NCI-H460 (cell line): ENCODE measurements at places on chromosomes 4 and X. TPM values are rescaled to one million over a fixed set of nuclear protein-coding genes. Genes with fewer than 3 reads are reported as not detected.
A peak's percentile ranks its signal among the peaks of the same experiment; 100 is the strongest.

- no peak for DNase-seq
Observed at GRCh38 chrX:78019586-78020483, 50.4 kb upstream of the PGAM4 start.

GRCh38 chr4:20572976-20573375, 127.3 kb upstream of the PACRGL start:
- no peak for DNase-seq

GRCh38 chr4:154781126-154781982, at the start of gene RBM46:
Gene RBM46 (plus strand): TSS chr4:154781272. CDS start chr4:154796753, 15,481 bp downstream.
- no peak for DNase-seq

- no peak for DNase-seq
Observed at GRCh38 chr4:19720190-19720589, 531.5 kb upstream of the SLIT2 start.

DNA sequence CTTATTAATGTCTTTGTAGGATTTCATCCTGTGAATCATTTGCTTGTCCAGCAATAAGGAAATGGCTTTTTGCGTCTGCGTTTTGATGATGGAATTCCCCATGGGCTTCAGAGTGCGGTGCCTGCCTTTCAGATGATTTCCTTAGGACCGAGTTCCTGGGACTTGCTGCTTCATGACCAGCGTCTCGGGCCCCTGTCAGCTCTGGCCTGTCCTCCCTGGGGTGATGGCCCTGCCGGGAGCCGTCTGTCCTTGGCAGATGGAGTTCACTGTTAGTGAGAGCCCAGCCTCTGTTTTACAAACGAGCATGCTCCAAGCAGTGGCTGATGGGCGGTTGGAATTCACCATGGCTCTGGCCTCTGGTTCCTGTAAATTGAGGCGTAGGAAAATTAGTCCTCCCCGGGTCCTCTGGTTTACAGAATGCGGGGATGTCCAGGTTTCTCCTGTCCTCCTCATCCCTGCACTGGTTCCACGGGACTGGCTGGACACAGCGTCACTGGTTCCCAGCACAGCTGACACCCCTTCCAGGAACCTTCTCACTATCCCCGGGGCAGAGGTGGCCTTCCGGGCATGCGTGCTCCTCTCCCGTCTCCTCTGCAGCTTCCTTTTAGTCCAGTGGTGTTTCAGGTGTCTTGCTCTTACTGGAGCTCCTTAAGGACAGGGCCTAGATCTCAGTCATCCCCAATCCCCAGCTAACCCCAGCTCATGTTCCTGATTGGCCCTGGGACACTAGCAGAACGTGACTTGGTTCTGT, 34.9 kb downstream of the TBC1D14 start:
- no peak for DNase-seq

DNA sequence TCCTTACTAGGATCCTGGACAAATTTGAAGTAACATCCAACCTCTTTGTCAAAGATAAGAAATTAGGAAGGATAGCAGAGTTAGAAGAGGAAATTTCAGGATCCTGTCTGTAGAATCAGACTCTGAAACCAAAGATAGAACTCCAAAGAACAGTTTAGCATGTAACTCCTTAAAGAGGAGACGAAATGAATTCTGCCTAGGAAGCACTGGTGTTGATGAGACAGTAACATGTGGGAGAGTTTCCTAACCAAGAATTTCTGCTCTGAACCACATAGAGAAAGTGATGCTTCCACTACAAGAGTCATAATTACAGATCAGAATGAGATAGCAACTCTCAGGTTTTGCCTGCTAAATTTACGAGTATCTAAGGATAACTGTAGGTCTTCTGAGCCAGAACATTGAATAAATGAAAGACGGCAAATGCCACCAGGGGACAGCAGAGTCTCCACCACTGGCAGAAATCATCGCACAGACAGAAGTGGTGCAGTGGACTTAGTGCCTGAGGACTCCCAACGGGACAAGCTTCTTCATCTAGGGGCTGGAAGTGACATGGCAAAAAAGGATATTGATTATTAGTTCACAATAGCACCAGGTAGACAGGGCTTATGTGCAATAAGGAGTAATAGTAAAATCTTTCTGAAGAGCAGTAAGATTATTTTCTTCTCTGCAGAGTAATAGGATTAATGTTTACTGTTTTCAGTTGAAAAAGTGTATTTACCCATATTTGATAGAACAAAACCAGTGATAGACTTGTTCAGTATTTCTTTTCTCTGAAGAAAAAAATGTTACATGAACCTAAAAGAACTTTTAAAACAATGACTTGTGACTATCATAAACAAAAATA, 6.7 kb upstream of the PPID start:
- DNase-seq, result peak; percentile 45

DNA sequence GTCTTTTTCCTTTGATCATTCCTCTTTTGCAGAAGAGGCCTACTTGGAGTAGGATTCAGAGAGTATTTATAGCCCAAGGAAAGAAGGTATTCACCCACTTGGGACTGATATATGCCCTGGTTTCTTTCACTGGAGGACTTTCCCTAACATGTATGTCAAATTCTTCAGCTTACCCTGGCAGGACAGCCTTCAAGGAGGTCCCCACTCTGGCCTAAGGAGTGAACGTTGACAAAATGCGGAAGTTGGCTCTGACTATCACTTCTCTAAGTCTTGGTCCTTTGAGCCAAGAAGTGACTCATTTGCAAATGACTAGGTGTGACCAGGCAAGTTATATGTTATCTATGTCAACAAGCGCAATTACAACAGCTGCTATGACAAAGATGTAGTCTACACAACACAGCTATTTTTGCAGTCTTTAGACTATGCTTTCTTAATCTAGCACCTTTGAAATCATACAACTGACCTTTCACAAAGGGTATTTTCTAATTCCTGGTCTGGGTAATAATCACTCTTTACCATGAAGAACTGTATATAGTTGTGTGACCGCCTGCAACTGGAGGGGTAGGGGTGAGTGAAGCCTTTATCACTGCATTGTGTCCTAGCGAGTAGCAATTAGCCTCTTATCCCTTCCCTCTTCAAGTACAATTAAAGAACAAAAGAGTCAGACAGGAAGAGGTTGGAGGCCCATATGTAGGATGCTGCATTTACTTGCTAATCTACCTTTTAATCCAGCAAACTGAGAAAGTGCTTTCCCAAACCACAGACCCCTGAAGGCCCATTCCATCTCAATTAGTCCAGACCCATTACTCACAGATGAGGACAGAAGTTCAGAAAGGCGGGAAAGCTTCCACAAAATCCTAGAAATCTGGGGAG, 50.1 kb downstream of the RASGEF1B start:
- DNase-seq, result no peak

DNA sequence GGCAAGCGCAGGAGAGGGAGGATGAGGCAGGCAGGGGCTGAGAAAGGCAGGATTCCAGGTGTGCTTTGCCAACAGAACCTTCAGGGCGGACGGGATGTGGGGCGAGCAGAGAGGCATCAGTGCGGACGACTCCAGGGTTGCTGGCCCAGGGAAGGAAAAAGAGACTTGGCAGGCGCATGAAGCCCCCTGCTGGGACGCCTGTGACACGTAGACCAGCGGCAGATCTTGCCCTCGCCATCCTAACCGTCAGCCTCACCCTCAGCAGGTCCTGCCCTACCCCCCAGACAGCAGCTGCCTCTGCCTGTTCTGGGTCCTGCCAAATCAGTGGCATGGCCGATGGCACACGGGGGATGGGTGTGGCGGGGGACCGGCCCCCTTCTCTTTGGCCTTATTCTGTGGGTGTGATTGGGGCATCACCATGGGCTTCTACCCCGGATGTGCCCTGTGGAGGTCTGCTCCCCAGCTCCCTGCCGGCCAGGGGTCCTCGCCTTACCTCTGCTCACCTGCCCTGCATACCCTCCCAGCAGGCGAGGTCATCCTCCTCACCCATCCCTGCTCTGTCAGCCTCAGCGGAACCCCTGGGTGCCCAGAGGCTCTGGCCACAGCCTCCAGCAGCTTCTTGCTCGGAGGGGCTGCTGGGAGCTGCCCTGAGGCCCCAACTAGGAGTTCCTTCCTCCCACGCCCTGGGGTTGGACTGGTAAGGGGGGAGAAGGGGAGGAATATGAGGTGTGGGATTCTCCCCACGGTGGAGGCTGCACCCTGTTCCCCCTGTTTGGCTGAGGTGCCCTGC, 2.9 kb upstream of the SH3BP2 start:
- DNase-seq, result no peak

GRCh38 chrX:150546711-150547153, 21.7 kb upstream of the MTM1 start:
- no peak for DNase-seq

GRCh38 chrX:151019856-151020255, 36.7 kb downstream of the HMGB3 start:
- no peak for DNase-seq

GRCh38 chrX:32408389-32408788, 803.0 kb downstream of the DMD start:
- DNase-seq, result peak; percentile 30

- DNase-seq, result no peak
Observed at GRCh38 chr4:2241003-2241402, 918 bp downstream of the HAUS3 start.

DNA sequence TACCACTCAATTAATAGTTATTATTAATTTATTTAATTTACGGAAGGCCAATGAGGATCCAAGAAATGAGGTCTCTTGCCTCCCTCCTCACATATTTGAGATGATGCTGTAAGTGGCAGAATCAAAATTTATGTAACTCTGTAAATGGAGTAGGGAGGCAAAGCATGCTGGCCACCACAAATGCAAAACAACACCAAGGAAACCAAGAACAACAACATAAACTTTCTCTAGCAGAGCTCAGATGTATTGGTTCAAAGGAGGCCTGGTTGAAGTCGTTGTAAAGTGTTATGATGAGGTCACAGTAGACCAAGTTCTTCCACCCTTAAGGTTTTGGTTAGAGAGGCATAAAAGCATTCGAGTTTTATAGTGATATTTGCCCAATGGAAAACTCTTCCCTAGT, 194.8 kb upstream of the FAT1 start:
- no peak for DNase-seq

DNA sequence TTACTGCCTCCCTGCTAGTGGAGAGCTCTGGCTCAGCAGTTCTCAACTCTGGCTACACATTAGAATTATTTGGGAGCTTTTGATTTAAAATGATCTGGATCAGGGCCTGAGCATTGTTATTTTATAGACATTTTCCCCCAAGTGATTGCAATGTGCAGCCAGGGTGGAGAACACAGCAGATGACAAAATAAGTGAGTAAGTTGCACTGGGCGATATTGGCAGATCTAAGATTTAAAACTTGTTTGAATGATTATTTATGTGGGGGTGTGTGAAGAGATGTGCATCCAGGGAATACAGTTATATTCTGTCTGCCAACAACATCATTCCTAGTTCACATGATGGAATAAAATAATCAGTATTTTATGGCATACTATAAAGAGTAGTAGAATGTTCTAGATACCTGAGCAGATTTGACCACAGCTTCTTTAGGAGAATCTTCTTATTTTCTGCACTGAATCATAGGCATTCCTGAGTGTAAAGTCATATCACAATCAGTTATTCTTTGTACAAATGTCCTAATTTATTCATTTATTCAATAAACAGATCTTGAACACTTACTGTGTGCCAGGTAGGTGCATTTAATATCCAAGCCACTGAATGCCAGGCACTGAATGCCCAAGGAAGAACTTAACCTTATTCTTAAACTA, 123.9 kb downstream of the UCHL1 start:
- DNase-seq, result no peak

DNA sequence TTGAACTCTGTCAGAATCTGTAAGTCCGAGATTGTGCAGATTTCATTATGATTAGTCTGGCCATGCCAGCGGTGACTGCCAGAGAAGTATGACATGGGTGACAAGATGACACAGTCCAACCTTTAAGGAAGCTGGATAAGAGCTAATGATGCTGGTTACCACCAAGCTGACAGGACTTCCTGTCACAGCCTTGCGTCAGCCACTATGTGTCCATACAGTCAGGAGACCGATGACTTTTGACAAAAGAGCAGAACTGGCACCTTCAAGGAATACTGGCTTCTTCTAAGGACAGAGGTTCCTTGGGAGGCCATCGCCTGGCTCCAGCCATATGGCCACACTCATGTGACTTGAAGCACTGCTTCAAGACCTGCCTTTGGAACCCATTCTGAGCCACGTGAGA, 67.2 kb upstream of the TFDP3 start:
- no peak for DNase-seq

DNA sequence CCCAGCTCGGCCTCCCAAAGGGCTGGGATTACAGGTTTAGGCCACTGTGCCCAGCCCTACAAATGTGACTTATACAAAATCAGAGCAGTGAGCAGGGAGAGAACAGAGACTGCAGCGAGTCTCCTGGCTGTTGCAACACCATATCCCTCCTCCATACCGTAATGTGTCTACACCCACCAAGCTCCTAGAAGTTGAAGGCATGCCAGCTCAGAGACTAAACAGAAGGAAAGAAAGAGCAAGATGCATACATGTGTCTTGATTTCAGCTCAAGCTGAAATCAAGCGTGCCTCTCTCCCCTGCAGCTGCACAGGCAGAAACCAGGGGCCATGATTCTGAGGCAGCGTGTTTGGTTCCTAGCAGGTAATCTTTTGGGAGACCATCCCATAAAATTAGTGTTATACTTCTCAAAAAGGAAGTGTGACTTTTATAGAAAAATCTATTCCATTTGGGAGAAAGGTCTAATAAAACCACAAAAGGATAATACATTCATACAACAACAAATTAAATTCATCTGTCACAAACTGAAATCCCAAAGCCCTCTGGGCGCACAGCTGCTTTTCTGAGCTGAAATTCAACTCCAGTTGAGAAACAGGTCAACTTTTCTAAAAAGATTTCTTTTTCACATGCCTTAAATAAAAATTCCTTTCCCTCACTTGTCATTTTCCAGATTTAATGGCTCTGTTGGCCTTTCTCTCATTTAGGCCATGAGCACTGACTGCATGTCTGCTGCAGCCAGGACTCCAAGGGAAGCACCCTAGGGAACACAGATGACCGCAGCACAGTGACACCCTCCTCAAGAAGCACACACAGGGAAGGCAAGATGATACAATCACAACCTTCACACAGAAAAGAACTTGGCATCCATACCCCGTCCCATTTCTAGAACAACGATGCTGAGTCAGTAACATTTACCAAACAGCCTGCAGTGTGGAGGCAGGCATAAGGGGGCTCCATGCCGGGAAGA, 34.4 kb downstream of the AFAP1 start:
- no peak for DNase-seq

DNA sequence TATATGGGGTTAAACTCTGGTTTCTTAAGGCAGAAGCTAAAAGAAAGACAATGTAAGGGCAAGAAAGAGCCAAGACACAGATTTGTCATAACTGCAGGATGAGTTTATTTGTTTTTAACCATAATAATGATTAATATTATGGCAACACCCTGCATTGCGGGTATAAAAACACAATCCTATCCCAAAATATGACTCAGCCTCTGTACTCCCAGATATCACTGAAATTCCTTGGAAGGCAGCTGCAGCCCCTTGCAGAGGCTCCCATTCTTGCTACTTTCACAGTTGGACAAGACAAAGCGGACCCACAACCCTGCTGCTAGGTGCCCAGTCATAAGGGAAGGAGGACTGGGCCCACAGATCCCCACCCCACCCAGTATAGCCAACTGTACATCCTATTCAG, 20.4 kb upstream of the FGF16 start:
- DNase-seq, result no peak

The ADH1B gene
- not detected in 2 replicates for total RNA-seq

The RPL34 gene
- 1,546 and 1,643 TPM in 2 replicates for total RNA-seq

The CTAG1A gene
- total RNA-seq, result not detected in 2 replicates

The PAGE1 gene
- total RNA-seq, result not detected in 2 replicates

The GPR78 gene
- not detected in 2 replicates for total RNA-seq

The SNCA gene
- 99.1 and 110 TPM in 2 replicates for total RNA-seq

The FIP1L1 gene
- total RNA-seq, result 57.1 and 59.0 TPM in 2 replicates

The KDR gene
- total RNA-seq, result 0.10 and 0.35 TPM in 2 replicates

The TRIML1 gene
- total RNA-seq, result not detected in 2 replicates

The MRFAP1L1 gene
- 37.4 and 40.6 TPM in 2 replicates for total RNA-seq
